ENCODE measurements at places on chromosomes 6 and 20.

GRCh38 chr20:22652681-22653588 lies 68.6 kb upstream of the FOXA2 start:
- no peak for DNase-seq
- H3K4me3 ChIP-seq, result no peak overlapping the region
- no peaks in the 10 kb centered on the region for H3K4me1 ChIP-seq
- no peak overlapping the region for H3K27ac ChIP-seq

DNA sequence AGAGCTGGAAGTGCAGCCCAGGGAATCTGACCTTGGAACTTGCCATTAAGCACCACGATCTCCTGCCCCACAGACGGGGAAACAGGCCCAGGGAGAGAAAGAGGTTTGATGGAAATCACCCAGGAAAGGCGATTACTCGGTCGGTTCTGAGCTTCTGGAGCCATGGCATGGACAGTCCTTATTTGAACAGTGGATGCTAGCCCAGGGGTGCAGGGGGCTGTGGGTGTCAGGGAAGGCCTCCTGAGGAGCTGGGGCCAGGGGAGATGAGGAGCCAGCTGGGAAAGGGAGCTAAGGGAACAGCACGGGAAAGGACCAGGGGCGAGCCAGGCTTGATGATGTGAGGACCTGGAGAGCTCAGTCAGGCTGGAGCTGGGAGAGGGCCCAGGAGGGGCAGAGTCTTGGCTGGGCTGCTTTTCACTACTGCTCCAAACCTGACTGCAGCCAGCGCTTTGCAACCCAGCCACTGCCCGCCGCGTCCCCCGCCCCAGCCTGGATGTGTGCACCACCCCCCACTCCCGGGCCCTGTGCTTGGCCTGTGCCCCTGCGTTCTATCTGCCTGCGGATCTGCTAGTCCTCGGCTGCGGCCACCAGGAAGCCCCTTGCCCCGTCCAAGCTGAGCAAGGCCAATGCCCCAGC lies 17.8 kb downstream of the SUN5 start:
- H3K4me1 ChIP-seq, result peaks cover 6% of the 10 kb centered on the region
- no peak overlapping the region for H3K4me3 ChIP-seq
- no peak overlapping the region for H3K27ac ChIP-seq
- DNase-seq, result no peak
- H3K27me3 ChIP-seq, result no peaks in the 10 kb centered on the region

GRCh38 chr6:138035070-138035469 lies 72.1 kb downstream of the PERP start:
- no peaks in the 10 kb centered on the region for H3K36me3 ChIP-seq
- no peak for DNase-seq
- no peak overlapping the region for H3K4me3 ChIP-seq
- no peaks in the 10 kb centered on the region for H3K4me1 ChIP-seq

GRCh38 chr6:150695652-150696051 lies 96.0 kb downstream of the PLEKHG1 start:
- DNase-seq, result no peak
- no peaks in the 10 kb centered on the region for H3K4me1 ChIP-seq
- H3K36me3 ChIP-seq, result no peaks in the 10 kb centered on the region
- no peak overlapping the region for H3K4me3 ChIP-seq

DNA sequence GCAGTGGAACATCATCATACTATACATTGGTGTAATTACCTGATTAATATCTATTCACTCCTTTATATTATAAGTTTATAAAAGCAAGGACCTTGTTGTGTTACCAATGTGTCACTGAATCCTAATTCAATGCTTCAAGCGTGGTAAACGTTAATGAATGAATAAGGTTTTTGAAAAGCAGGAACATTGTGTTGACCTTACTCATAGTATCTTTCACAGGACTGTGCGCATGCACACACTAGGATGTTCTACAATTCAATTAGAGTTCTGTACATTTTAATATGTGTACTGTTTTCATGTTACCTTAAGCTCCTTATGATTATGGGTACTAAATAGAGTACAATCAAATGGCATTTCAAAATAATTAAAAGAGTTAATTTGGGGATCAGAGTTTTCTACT lies 578.5 kb downstream of the BMP2 start:
- no peak overlapping the region for H3K4me3 ChIP-seq
- no peaks in the 10 kb centered on the region for H3K36me3 ChIP-seq
- no peak overlapping the region for H3K27ac ChIP-seq
- H3K4me1 ChIP-seq, result no peaks in the 10 kb centered on the region

DNA sequence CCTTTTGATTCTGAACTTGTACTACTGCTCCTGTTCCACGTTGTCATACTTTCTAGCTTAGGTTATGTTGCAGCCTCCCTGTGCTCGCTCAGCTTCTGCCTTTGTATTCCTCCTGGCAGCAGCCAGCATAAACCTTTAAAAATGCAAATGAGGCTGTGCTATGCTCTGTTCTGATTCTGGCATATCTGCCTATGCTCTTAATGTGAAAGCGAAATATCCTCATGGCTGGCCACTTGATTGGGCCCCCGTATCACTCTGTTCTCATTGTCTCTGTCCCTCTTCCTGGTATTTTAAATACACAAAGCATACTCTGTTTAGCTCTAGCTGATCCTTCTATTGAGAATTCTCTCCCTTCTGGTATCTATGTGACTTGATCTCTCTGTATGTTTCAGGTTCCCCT lies 139.0 kb downstream of the JARID2 start:
- H3K4me3 ChIP-seq, result no peak overlapping the region
- DNase-seq, result no peak
- no peak overlapping the region for H3K27ac ChIP-seq
- H3K27me3 ChIP-seq, result no peaks in the 10 kb centered on the region

All from right atrium auricular region (tissue), 2 donors.